ENCODE measurements at places on chromosomes 4 and X.

- peak; percentile 2 for DNase-seq
Observed at GRCh38 chr4:97432551-97432950, 710.7 kb downstream of the STPG2 start.

GRCh38 chr4:69984030-69984443 lies 11.7 kb upstream of the STATH start:
- peak; percentile 66 for DNase-seq

GRCh38 chrX:53435997-53436396 lies 1.8 kb upstream of the HSD17B10 start:
- DNase-seq, result no peak

- DNase-seq, result no peak
Observed at GRCh38 chr4:165208221-165208652, 876 bp downstream of the KLHL2 start.

DNA sequence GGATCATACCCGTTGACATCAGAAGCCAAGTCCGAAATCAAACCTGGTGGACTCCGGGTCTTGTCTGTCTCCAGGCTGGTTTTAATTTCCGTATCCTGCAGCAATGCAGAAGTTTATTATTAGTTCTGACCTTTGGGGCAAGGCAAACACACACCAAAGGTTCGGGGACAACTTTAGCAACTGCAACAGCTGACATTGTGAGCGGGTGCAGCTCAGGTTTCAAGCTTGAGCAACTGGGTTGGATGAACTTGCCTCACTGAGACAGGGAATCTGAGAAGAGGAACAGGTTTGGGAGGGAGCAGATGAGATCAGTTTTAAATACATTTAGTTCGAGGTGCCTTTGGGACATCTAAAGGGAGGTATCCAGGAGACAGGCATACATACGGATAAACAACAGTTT lies 110.7 kb downstream of the GNL3L start:
- no peak for DNase-seq

DNA sequence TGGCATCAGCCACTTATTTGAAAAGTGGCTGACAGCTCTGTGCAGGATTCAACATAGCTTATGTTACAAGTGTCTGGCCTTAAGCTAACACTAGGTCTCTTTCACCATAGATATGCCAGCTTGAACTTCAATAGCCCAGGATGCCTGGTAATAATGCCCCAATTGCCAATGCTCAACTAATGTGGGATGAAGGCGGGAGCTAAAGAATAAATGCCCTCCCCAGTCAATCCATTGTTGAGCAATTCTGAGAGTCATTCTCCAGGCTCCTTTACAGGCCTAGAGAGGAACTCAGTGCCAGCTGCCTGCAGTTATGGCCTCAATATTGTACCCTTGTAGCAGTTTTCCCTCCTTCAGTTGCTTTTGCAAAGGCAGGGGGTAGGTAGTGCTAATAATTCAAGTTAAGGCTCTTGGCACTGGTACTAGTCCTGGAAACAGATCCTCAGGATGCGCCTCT lies 460.2 kb downstream of the GABRG1 start:
- no peak for DNase-seq

DNA sequence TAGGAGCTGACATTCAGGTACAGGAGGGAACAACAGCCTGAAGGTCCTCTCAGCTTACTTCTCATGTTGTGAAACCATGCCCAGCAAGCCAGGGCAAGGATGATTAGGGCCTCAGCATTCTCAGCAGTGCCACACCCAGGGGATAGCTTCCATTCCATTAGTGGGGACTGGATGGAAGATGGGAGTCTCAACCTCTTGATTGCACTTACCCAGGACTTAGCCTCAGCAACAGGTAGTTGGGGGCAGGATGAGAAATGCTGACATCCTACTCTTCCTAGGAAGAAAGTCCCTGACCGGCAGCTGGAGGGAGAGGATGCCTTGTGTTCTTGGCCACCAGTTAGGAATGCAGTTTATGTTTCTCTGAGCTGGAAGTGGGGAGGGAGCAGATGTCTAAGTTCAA lies 8.8 kb upstream of the BEX3 start:
- DNase-seq, result no peak

- DNase-seq, result no peak
Observed at GRCh38 chr4:101252721-101253120, 94.6 kb downstream of the PPP3CA start.

GRCh38 chr4:102819588-102820365 lies 7.6 kb downstream of the UBE2D3 start:
- DNase-seq, result no peak

DNA sequence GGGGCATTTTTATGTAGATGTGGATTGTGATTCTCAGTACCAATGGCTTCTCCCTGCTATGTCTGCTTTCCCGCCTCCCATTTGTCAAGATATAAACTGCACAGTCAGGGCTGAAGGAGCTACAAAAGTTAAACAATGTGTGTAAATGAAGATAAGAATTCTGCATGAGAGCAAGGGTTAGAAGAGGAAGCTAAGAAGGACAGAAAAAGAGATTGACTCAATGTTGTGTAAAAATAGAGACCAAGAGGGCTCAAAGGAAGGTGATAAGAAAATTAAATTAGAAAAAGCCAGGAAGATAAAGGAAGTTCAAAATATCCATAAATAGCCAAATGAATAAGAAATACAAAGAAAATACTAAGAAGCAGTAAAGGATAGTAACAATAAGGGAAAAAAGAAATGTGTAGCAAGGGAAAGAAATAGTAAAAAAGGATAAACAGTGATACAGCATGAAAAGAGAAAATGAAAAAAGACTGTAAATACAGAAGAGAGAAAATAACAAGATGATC lies 82.5 kb downstream of the AMELX start:
- DNase-seq, result no peak

GRCh38 chrX:1591863-1592469 lies 562 bp downstream of the AKAP17A start:
- DNase-seq, result no peak

GRCh38 chrX:42606591-42606990 lies 171.4 kb downstream of the PPP1R2C start:
- DNase-seq, result no peak

DNA sequence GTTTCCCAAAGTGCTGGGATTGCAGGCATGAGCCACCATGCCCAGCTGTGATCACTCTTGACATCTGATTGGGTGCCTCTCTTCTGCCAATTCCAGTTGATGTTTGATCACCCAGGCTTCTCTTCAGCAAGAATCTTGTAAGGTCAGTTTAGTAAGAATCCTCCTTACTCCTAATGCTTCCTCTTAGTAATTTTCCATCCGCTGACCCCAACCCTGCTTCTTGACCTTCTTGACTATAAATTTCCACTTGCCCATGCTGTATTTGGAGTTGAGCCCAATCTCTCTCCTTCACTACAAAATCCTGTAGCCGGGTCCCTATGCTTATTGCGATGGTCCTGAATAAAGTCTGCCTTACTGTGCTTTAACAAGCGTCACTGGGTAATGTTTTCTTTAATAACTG lies 75.4 kb downstream of the DDIT4L start:
- no peak for DNase-seq

GRCh38 chr4:129231945-129232588 lies 136.1 kb downstream of the C4orf33 start:
- no peak for DNase-seq

DNA sequence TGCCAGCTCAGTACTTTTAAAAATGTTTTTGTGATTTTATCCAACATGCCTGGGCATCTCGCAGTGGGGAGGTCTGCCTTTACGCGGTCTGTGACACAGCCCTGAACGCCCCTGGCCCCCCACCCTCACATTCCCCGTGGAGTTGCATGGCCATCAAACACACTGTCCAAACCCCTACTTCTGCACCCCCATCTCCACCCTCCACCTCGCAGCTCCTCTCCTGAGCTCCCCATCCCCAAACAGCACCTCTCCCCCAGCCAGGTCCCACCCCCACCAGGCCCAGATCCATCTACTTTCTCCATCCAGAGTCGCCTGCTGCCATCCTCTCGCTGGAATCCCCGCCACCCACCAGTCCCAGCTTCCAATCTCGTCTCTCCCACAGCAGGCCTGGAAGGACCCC lies 9.5 kb downstream of the ZFYVE28 start:
- no peak for DNase-seq

DNA sequence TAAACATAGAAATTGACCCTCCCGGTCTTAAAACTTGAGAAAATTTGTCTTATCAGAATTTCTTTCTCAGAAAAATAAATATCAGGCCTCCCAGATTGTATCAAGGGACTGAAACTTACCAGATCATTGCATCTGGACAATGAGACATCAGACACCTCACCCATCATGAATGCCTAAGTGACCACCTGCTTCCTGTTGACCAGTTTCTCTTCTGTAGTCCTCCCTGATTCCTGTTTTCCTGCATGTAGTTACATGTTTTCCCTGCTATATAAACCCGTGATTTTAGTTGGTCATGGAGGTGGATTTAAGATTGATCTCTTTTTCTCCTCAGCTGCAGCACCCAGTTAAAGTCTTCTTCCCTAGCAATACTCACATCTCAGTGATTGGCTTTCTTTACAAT lies 548.1 kb downstream of the PPP4R3C start:
- DNase-seq, result no peak

DNA sequence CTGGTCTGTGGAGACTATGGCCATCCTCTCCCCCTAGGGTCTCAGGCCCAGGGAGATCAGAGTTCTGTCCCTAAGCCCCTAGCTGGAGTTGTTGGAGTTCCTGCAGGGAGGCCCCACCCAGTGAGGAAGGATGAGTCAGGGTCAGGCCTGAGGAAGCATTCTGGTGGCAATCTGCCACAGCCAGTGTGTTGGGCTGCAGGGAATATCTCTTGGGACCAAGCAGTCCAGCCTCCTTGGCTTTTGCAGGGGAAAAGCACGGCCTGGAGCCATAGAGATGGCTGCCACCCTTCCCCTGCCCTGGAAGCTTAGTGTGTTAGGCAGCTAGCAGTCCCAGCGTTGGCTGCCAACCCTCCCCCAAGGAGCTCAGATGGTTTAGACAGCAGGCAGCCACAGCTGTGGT lies 202.4 kb downstream of the RTL9 start:
- DNase-seq, result no peak

- DNase-seq, result peak; percentile 98
Observed at GRCh38 chr4:7960790-7961655, 21.4 kb upstream of the AFAP1 start.

GRCh38 chr4:151105454-151106032 lies 6.1 kb downstream of the RPS3A start:
- no peak for DNase-seq

Measured in retinal pigment epithelial cell (primary cell).